ENCODE measurements at places on chromosomes 1 and 21.

DNA sequence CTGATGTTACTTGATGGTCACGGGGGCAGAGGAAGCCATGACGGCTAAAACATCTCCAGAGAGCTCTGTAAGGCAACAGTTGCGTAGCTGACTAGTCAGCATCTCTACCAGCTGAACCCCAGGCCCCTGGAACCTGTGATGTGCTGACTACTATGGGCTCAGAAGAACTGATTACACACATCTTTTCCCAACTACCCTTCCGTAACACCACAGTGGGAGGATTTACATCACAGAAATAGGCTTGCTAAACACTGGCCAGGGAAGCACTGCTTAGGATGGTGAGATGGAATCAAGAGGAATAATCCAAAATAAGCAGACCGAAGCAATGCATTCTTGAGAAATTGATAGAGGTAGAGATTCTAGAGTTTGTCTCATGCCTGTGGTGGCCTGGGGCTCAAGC is 122.5 kb downstream of the SMYD2 start:
- no peak for DNase-seq

DNA sequence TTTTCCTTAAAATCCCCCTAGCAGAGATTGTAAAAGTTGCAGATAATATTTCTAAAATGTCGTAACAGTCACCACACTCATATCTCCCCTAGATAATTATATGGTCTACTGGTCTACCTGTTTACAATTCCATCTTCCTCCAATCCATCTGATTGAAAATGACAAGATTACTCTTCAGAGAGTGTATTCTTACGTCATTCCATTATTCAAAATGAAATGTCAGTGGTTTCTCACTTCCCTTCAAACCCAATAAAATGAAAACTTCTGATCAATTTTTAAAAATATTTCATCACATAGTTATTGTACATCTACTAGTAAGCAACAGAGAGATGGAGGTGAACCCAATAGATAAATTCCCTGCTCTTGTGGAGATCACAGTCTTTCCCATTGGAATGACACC is 202.2 kb upstream of the C8B start:
- no peak for DNase-seq

DNA sequence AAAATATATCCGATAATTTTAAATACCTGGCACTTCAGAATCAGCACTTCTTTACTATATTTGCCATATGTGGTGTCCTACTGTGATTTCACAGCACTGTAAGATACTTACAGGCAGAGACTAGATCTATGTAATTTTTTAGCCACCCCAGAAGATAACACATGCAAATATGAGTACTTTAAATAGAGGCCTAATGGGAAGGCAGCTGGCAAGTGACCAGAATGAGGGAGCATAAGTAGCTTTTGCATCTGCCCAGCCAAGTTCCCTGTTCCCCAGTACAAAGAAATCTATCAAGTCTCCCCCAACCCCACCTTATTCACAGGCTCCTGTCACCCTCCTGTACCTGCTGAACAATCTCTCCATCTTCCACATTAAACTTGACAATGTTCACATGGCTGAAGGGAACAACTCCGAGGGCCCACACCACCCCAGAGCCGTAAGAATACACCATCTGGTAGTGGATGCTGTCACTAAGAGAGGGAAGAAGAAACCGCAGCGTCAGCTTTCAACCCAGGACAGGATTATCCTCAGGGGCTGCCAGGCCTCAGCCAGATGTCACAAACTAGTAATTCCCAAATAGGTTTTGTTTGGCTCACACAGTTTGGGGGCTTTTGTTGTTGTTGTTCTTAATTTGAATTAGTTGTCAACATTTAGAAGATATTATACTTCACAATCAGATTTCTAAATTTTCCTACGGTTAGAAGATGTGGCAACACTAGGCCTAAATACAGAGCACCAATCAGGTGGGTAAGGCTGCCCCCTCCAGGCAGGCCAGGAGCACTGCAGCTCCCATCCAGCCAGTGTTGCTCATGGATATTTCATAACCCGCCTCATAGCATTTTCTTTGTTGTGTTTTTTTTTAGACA is 10.4 kb downstream of the EMC1 start:
- peak; percentile 42 for DNase-seq

GRCh38 chr1:29408831-29409605 is 172.7 kb downstream of the PTPRU start:
- peak; percentile 28 for DNase-seq

DNA sequence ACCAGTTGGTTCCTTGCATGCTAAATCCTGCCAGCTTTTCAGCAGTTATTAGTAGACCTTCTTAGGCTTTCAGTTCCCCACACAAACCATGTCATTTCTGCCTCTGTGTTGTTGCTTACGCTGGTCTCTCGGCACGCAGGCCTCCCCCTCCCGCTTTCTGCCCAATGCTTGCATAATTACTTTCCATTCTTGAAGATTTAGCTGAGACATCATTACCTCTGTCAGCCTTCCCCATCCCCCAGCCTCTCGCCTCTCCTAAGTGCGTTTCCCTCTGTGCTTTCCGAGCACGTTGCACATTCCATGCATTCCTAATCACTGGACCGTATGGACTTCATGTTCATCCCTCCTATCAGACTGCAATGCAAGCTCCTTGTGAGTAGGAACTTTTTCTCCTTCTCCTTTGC is 26.8 kb downstream of the TSHB start:
- peak; percentile 83 for DNase-seq

DNA sequence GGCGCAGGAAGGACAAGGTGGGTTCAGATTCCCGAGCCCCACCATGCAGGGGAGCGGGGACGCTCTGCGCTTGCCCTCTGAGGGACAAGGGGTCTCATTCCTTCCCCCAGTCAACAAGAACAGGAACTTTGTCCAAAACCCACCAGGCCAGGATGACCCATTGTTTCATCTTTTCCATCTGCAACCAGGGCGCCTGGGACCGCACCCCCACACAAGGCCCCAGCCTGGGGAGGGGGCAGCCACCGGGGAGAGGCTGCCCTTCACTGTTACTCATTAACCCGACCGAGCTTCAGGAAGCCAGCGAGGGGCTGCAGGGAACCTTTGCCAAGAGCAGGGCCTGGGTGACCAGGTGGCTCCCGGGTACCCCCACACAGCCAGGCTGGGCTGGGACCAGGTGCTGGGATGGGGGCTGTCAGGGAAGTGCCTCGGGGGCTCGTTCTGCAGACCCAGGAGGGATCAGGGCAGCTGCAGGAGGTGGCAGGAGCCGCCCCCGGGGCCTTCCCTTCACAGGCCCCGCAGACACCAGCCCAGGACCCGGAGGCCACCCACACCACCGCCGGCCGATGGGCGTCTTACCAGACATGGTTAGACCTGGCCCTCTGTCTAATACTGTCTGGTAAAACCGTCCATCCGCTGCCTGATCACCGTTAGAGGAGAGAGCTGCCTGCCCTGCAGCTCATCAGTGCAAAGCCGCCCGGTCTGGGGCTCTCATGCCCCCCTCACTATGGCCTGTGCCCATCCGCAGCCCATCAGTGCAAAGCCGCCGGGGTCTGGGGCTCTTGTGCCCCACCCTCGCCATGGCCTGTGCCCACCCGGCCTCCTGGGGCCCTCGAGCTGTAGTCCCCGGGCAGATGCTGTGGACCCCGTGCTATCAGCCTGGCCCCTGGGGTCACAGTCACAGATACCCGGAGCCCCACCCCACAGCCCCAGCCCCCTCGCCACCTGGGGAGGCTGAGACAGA is 4.9 kb upstream of the TTLL10 start:
- DNase-seq, result no peak

- no peak for DNase-seq
These were observed 33.3 kb downstream of the PIK3CD start for GRCh38 chr1:9684801-9685200.

DNA sequence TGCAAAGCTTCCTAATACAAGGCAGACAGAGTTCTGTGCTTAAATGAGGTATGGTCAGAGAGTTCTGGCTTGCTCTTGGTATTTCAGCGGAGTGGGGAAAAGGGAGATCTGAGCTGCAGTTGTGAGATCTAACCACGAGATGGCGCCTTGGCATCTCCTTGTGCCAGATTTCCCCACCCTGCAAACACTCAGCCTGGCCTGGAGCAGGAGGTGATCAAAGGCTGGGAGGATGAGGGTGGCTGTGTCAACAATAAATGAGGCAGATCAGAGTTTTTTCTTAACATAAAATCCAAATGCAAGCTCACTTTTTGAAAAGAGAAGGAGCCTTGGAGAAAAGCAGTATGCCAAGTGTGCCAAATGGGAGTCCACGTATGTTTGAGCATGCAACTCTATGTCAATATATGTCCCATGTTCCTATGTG is 4.1 kb upstream of the TFAP2E start:
- peak; percentile 93 for DNase-seq

GRCh38 chr1:167533851-167534300 is 15.5 kb upstream of the CD247 start:
- DNase-seq, result peak; percentile 92

DNA sequence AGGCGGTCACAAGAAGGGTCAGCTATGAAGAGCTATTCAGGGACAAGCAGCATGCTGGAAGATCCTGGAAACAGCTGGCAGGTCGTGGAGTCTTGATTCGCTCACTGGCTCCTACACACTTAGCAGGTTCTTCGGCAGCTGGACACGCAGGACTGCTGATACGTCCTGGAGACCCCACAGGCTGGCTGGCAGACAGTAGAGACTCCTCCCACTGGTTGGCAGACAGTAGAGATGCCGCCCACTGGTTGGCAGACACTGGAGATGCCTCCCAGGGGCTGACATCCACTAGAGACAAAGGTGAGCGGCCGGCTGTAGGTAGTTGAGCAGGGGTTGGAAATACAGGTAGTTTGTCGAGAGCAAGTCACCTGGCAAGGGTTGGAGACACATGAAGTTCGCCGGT is 466 bp downstream of the KRTAP11-1 start:
- DNase-seq, result no peak

DNA sequence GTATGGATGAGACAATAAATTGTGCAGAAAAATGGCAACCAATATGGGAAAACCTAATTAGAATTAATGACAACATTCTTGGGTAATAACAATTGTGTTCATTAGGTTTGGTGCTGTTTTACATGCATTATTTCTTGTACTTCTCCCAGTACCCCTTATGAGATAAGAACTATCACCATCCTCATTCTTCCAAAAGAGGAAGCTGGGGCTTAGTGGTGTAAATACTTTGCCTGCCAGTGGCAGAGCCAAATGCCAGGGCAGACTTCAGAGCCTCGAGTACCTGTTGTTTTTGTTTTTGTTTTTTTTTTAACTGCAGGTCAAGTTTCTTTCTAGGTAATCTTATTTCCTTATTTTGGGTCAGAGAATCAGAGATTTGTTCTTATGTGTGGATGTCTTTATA is 206.4 kb downstream of the RHOU start:
- DNase-seq, result no peak

- DNase-seq, result no peak
These were observed 2.4 kb upstream of the SPOCD1 start for GRCh38 chr1:31818206-31818605.

GRCh38 chr1:204065174-204065985 is 7.5 kb upstream of the SOX13 start:
- peak; percentile 74 for DNase-seq

DNA sequence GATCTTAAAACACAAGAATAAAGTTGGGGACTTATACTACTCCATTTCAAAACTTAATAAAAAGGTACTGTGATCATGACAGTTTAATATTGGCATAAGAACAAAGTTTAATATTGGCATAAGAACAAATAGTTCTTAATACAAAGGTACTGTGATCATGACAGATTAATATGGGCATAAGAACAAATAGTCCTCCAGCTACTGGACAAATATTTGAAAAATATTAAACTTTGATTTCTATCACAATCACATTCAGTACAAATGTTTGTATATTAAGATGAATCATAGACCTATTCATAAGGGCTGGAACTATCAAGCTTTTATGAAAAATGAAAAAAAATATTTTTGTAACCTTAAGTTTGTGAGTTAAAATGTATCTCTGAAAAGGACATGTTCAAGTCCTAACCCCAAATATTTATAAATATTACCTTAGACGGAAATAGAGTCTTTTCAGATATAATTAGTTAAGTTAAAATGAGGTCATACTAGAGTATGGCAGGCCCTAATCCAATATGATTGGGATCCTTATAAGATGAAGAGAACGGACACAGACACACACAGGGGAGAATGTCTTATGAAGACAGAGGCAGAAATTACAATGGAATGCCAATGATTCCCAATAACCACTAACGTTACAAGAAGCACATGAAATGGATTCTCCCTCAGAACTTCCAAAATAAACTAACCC is 79.1 kb upstream of the RGS1 start:
- DNase-seq, result no peak

DNA sequence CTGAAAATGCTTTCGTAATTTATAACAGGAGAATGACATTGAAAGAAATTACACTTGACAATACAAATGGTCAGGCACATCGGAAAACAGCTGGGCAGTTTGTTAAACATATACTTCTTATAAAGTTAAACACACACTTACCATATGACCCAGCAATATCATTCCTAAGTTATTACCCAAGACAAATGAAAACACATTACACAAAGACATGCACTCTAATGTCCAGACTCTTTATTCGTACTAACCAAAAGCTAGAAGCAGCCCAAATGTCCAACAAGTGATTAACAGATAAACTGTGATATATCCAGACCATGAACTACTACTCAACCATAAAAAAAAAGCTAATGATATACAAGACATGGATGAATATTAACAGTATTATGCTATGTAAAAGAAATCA is 8.5 kb downstream of the AKT3 start:
- no peak for DNase-seq

DNA sequence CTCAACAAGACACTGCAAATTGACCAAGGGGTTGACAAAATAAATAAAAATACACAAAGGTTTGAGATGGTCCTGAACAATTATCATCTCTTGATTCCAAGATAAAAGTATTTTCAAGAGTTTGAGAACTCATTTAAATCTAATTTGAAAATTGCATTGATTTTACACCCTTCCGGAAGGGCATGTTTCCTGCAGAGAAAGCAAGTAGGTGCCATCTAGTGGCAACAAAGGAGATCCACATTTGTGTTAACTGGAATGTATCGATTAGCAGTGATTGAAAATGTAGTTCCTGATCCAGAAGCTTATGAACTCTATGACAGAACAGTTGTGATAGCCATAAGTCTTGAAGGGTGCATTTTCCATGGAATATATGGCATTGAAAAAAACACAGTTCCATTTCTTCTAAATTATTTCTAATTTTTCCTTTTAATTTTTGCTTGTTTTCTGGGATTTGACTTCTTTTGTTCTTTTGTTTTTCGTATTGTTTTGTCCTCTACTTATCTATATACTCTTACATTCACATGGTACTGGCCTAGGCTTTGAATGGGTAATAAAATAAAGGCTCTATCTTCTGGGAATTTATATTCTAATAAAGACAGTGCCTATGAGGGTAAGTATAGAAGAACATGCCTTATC is 143.7 kb downstream of the DNM3 start:
- DNase-seq, result no peak

DNA sequence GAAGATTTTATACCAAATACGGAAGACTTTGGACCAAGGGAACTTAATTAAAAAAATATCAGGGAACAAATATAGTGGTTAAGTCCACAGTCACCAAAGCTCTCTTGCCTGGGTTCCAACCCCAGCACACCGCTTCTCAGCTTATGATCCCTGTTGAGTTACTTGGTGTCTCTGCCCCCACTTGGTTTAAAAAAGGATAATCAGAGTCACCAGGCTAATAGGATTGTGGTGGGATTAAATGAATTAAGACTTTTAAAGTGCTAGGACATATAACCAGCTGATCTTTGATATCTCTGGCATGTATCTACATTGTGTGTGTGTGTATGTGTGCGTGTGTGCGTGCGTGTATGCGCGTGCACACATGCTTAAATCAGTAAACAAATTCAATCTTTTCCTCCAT is 474.7 kb upstream of the DAB1 start:
- no peak for DNase-seq

All from ELF-1 (cell line).